Naive thymus-derived CD8-positive, alpha-beta T cell (primary cell): ENCODE measurements at places on chromosomes 1 and 21. TPM values are rescaled to one million over a fixed set of nuclear protein-coding genes. Genes with fewer than 3 reads are reported as not detected.

Gene LCK
- 1,069 TPM for polyA plus RNA-seq

Gene ANKRD35
- polyA plus RNA-seq = 0.27 TPM

- DNase-seq = no peak
These were observed 17.8 kb upstream of the OVAAL start for GRCh38 chr1:180540697-180541594.

GRCh38 chr1:113129529-113130185, 56.7 kb downstream of the LRIG2 start:
- DNase-seq = no peak

GRCh38 chr1:221217029-221217428, 337.8 kb downstream of the HLX start:
- no peak for DNase-seq

DNA sequence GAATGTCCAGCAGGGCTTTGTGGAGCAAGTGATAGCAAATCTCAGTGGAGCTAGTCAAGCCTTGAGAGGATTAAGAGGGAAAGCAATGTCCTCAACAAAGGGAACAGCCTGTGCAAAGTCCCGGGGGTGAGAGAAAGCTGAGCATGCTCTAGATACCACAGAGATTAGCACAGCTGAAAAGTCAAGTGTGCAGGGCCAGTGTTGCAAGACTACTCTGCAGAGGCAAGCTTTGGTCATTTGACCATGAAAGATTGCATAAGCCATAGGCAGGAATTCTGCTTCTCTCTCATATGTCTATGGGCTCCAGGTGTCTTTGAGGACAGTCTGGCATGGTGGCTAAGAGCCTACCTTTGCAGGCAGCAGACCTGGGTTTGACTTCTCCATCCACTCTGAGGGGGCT, 181.0 kb upstream of the JUN start:
- DNase-seq = no peak

DNA sequence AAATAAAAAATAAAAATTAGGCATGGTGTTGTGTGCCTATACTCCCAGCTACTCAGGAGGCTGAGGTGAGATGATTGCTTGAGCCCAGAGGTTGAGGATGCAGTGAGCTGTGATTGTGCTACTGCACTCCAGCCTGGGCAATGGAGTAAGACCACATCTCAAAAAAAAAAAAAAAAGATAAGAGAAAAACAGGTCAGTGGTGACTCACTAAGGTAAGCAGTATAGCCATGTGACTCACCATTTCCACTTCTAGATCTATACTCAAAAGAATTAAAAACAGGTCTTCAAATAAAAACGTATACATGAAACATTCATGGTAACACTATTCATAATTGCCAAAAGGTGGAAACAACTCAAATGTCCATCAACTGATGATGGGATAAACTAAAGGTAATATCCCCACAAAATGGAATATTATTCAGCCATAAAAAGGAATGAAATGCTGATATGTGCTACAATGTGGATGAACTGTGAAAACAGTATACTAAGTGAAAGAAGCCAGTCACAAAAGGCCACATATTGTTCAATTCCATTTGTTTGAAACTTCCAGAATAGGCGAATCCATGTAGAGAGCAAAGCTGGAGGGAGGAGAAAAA, 75.1 kb downstream of the ZNF281 start:
- DNase-seq = no peak

- DNase-seq = no peak
These were observed 176.7 kb downstream of the OLFM3 start for GRCh38 chr1:101820071-101820470.

DNA sequence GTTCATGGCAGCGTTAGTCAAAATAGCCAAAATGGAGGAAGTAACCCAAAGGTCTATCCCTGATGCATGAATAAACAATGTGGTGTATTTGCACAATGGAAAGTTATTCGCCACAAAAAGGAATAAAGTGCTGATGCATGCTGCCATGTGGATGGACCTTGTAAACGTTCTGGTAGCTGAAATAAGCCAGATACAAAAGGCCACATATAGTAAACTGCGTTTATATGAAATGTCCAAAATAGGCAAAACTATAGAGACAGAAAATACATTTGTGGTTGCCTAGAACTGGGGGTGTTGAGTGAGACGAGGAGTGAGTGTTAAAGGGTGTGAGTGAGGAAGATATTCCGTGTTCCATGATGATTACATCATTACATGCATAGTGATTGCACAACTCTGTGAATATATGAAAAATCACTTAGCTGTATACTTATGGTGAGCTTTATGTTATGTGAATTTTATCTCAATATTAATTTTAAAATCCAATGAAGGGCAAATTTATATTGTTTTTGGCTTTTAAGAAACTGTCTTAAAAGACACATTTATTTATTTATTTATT, 321.3 kb downstream of the KIF26B start:
- DNase-seq = no peak

Gene NAV1
- 0.10 TPM for polyA plus RNA-seq

DNA sequence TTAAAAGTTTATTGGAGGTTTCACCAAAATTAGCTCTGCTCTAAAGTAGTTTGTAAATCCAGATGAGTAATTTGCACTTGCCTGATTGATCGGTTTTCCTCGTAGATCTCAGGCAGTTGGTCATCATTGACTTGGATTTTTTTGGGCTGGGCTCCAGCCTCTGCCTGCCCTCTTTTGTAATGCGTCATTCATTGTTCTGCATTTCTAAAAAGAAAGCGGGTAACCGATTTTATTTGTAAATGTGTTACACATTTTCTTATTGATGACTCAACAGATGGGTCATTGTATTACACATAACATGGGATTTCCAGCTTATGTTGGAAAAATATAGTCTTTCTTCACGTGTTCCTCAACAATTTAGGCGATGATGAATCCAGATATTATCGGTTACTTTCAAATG, 5.5 kb downstream of the ETS2 start:
- DNase-seq = no peak

- DNase-seq = no peak
These were observed 13.0 kb upstream of the PARP1 start for GRCh38 chr1:226420897-226421296.

GRCh38 chr1:57066980-57067610, 101.3 kb upstream of the C8B start:
- no peak for DNase-seq

DNA sequence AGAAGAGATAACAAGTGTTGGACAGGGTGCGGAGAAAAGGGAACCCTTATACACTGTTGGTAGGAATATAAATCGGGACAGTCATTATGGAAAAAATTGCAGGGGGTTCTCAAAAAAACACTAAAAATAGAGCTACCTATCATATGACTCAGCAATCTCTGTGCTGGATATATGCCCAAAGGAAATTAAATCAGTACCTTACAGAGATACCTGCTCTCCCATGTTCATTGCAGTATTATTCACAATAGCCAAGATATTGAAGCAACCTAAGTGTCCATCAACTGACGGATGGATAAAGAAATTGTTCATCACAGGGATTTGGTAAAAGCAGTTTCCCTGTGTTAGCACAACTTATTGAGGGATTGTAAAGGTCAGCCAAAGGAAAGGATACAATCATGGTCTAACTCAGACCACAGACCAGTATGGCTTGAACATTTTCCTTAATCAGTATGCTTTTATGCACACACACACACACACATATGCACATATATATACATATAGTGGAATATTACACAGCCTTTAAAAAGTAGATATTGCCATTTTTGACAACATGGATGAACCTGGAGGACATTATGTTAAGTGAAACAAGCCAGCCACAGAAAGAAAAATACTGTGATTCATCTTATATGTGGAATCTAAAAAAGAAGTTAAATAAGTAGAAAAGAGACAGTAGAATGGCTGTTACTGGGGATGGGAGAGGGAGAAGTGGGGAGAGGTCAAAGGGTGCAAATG, 44.2 kb upstream of the IRF2BP2 start:
- no peak for DNase-seq

Gene RIIAD1
- not detected for polyA plus RNA-seq

- DNase-seq = no peak
These were observed 37.0 kb downstream of the COL6A1 start for GRCh38 chr21:46018615-46019014.

GRCh38 chr1:53392460-53392859, 64.6 kb upstream of the LRP8 start:
- DNase-seq = no peak

GRCh38 chr1:22721122-22721873, 10.7 kb downstream of the EPHB2 start:
- DNase-seq = no peak

Gene IFFO2
- polyA plus RNA-seq = 4.4 TPM

DNA sequence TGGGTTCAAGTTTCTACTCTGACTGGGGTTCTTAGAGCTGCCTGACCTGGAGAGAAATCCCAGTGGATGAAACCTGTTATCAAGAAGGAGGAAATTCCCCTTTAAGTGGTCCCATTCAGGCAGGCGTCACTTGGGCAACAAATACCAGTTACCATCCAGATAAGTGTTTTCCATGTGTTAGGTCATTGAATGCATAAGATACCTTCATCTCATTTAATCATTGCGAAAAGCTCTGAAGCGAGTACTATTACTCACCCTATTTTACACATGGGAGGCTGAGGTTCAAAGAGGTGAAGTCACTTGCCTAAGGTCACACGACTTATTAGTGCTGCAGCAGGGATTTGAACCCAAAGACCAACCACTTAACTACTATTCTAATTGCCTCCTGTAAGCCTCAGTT, 45.5 kb upstream of the RPL11 start:
- no peak for DNase-seq

GRCh38 chr21:14952916-14953315, 111.9 kb downstream of the NRIP1 start:
- no peak for DNase-seq

Gene ZSWIM5
- polyA plus RNA-seq = 0.57 TPM

DNA sequence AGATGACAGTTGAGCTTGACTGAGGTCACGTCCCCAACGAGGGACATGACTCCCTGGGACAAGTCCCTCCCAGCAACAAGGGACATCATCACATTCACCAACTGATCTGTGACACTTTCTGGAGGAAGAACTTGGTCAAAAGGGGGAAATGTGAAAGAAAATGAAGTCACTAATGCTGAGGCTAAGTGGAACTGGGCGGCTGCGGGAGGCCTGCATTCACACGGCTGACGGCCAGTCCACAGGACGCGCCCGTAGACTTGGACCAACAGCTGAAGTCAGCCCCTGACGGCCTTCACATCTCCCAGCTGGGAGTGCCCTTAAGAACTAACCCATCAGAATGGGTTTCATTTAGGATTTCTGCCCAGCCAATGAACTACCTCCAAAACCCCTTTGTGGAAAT, 26.6 kb downstream of the POFUT2 start:
- DNase-seq = no peak

GRCh38 chr1:31739346-31739745, 24.8 kb downstream of the ADGRB2 start:
- DNase-seq = no peak

DNA sequence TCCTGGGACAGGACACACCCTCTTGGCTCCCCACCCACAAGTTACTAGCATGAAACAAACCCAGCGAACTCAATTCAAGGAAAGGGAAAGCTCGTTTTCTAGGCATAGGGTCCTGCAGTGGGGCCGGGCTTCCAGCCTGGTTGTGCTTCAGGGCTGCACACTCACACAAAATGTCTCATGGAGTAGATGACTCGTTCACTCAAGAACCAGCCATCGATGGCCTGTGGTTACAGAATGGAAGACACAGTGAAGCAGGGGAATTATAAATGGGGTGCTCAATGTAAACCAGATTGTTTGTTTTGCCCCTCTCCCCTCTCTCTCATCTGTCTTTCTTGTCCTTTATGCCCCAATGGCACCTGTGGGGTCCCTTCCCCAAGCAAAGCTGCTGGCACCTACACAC, 56.0 kb upstream of the COX20 start:
- no peak for DNase-seq

DNA sequence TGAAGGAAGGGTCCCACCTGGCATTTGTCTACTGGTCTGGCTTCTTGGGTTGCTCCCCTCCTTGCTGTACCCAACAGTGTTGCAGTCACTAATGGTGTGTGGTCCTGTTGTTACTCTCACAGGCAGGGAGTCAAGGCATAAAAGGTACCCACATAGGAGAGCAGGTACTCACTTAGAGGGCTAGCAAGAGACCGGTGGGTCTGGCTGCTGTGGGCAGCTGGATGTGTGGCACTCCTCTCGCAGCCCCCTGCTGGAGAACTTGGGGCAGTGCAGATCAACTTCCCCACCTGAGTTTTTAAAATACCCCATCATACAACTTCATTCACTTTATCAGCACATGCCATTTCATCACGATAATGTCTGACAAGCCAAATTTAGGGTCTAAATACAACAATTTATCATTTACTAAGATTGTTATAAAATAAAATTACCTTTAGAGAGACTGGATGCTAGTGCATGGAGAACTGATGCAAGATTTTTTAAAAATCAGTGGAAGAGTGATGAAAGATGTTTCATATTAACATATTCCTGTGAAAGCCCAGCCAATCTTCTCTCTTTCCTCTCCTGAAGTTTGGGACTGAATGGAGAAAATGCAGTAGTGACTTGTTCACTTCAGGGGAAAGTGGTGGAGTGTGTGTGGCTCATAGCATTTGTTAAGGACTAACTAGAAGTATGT, 42.8 kb downstream of the ACP6 start:
- DNase-seq = peak; percentile 41

DNA sequence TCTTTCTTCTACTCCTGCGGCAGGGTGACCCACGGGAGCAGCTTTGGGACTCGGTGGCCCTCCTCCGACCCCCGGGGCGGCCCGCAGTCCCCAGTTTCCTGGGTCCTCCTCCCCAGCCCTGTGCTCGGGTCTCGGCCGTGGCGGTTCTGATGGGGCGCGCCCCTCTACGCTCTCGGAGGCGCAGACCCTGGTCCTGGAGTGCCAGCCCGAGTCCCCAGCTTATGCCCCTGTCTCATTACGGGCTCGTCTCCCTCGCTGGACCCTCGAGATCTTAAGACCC, 430 bp downstream of the BTG2 start:
- DNase-seq = no peak

- peak; percentile 45 for DNase-seq
These were observed 9.8 kb downstream of the NHLH1 start for GRCh38 chr1:160376525-160377131.

GRCh38 chr1:113534875-113535274, 144.6 kb downstream of the MAGI3 start:
- no peak for DNase-seq

Gene CD1B
- not detected for polyA plus RNA-seq

- no peak for DNase-seq
These were observed 257.5 kb downstream of the KIF26B start for GRCh38 chr1:245412306-245412705.

Gene RGS8
- polyA plus RNA-seq = not detected
